GDM1 (cell line): ENCODE measurements at places on chromosomes 7 and 10.

DNA sequence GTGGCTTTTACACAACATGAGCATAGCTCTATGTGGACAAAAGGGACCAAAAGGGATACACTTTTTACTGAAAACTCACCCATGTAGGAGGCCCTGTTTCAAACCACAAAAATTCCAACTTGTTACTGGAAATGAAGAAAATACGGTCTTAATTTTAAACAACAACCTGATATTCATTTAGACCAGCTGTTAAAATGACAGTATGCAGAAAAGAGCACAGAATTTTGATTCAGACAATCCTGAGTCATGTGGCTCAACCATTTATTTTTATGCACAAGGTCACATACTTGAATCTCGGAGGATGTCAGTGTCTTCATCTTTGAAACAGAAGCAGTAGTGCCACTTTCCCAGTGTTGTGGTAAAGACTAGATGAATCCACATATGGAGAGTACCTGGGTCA, 426.5 kb upstream of the NFE2L3 start:
- no peak for DNase-seq

GRCh38 chr7:106050746-106051117, 61.4 kb downstream of the SYPL1 start:
- DNase-seq = no peak

GRCh38 chr10:99621454-99622251, 1.4 kb upstream of the SLC25A28 start:
- DNase-seq = no peak

DNA sequence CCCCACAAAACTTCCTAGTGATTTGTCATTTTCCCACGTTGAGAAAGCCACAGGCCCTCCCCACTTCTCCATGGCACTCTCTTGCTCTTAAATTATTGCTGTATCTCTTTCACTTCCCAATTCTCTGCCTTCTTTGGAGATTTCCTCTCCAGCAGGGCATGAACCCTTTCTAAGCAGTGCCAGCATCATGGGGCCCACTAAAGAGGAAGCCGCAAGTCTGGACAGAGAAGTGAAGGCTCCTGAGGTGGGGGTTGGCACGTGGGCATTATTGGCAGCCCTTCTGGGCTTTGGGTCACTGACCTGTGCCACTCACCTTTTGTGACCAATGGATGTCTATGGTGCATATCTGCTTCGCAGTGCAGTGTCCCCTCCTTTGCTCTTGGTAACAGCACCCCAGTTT, 97.7 kb upstream of the TCF7L2 start:
- DNase-seq = peak; percentile 25

DNA sequence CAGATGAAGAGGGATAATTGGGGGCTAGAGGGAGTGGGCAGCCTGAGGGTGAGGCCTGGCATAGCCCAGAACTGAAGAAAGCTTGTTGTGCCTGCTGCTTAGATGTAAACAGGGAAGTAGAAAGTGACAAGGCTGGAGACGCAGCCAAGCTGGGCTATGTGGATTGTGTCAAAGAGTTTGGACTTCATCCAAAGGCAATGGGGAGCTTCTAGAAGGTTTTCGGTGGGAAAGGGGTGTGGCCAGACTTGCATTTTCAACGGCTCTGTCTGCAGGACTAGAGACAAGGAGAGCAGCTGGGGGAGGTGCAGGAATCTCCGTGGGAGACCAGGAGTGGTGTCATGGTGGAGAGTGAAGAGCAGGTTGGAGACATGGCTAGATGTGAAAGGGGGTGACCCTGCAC, 48.8 kb downstream of the GOLGA7B start:
- no peak for DNase-seq

DNA sequence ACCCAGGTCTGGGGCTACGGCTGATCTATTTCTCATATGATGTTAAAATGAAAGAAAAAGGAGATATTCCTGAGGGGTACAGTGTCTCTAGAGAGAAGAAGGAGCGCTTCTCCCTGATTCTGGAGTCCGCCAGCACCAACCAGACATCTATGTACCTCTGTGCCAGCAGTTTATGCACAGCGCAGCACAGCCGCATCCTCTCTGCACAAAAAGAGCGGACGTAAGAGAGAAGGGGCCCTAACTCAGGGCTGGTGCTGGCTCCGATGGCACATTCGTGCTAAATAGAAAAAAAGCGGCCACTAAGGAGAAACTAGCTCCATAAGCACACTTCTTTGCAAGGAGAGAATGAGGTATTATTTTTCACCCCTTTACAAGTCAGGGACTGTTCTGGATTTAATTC, 28.3 kb upstream of the PRSS1 start:
- DNase-seq = peak; percentile 49

- DNase-seq = no peak
These were observed 253.5 kb downstream of the MAGI2 start for GRCh38 chr7:79199961-79200360.

DNA sequence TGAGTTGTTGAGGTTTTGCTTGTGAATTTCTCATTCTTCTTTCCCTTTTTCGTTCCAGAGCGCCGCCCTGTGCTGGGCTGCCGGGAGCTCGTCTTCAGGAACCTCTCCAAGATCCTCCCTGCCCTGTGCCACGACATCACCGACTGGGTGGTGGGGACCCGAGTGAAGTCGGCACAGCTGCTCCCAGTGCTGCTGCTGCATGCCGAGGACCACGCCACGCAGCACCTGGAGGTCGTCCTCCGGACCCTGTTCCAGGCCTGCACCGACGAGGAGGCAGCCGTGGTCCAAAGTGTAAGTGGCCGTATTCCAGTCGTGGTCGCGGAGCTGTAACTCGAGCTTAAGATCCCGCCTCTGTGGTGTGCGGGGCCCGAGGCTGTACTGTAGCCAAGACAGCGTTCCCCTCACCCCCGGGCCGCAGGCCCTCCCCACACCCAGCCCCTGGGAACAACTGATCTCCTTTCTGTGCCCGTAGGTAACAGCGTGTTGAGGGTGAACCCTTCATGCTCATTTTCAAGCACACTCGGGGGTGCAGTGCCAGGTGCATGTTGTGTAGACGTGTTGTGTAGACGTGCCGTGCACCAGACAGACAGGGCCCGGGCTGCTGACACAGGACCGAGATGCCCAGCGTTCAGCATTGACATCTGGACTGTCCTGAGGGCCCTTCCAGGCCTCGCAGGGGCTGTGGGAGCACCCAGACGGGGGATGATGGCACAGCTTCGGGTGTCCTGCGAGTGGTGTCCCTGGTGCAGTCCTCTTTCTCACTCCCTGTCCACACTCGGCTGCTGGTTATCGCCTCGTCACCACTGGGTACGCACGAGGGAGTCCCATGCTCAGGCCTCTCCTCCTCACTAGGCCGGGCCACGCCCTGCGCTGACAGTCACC, 27.7 kb upstream of the PRKAR1B start:
- DNase-seq = no peak
